ENCODE measurements at places on chromosomes 16 and 17.

GRCh38 chr17:16980813-16981731 is 9.2 kb upstream of the TNFRSF13B start:
- DNase-seq = no peak

GRCh38 chr16:2799859-2800226 is 1.6 kb downstream of the PRSS41 start:
- DNase-seq = no peak

DNA sequence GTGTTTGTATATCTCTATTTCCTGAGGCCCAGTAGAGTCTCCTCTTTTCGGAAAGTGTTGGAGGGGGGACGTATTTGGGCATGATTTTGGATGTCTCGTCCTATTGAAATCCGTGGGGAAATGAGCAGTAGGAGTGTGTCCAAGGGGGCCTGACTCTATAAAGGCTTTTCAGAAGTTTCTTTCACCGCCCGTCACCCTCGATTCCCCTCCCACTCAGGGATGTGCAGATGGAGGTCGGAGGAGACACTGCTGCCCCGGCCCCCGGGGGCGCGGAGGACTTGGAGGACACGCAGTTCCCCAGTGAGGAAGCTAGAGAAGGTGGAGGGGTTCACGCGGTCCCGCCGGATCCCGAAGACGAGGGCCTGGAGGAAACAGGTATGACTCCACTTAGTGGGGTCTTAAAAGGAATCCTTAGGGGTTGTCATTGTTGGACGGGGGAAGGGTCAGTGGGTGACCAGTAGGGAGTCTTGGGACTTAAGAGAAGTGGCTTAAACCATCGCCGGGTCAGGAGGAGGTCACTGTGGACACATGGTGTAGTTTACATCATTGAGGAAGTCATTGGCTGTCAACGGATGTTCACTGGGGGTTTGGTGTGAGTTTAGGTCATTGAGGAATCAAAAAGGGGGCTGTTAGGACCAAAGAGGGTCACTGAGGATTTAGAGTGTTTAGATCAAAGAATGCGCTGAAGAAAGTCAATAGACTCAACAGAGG is 424 bp downstream of the MON1B start:
- DNase-seq = no peak

GRCh38 chr16:69179328-69180010 is 7.5 kb upstream of the SNTB2 start:
- peak; percentile 86 for DNase-seq

- no peak for DNase-seq
Measured at GRCh38 chr17:58096892-58097291, 13.7 kb downstream of the DYNLL2 start.

GRCh38 chr17:68325961-68326360 is 34.7 kb downstream of the ARSG start:
- DNase-seq = no peak

DNA sequence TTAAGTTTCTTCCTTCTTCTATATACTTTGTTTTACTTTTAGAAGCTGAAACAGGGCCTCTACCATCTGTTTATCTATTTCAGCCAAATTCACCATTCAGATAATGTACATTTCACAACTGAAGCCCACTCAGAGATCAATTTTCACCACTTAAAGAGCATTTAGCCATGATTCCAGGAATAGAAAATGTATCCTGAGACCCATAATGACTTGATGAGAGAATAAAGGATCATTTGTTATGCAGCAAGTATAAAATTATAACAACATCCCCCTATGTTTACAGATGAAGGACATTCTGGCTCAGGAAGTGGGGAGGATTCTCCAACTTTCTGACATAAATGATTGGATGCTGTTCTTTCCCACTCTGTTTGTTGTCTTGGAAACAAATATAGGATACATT is 962.1 kb upstream of the EEF2KMT start:
- DNase-seq = no peak

DNA sequence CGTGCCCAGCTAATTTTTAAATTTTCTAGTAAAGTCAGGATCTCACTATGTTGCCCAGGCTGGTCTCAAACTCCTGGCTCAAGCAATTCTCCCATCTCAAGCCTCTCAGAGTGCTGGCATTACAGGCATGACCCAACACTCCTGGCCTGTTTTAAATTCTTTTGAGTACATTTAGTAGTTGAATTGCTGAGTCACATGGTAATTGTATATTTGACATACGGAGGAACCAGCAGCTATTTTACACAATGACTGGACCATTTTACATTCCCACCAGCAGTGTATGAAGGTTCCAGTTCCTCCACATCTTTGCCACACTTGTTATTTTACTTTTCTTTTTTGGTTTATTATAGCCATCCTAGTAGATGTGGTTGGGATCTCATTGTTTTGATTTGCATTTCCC is 43.6 kb downstream of the RHOT1 start:
- DNase-seq = no peak

GRCh38 chr17:75006653-75007052 is 5.8 kb upstream of the MRPL58 start:
- DNase-seq = no peak

- DNase-seq = no peak
Measured at GRCh38 chr17:17681187-17681743, at the start of gene RAI1. Gene RAI1, plus strand, starts transcription at chr17:17681458. Its CDS starts 111,491 bp downstream, at chr17:17792949.

DNA sequence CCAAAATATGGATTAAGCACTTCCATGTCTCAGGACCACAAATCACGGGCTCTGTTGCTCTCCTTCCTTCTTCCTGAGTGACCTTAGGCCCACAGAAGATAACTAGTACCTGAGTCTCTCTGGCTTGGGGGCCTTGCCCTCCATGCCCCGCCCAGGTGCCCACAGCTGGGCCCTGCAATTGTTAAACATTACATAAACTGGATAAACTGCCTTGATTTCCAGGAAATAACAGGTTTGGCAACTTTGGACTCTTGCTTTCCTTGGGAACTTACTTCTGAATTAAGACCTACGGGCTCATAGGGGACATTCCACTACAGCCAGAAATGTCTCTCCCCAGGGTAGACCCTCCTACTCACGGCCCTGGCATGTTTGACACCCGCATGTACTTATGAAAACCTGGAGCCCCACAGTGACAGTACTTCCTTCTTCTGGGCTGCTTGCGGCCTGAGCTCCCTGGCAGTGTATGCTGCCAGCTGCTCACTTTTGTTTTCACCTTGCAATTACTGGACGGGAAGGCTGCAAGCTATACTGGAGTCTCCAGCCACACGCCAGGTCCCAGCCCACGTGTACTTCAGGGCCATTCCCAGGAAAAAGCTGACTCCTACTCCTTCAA is 2.3 kb upstream of the UBALD2 start:
- no peak for DNase-seq

DNA sequence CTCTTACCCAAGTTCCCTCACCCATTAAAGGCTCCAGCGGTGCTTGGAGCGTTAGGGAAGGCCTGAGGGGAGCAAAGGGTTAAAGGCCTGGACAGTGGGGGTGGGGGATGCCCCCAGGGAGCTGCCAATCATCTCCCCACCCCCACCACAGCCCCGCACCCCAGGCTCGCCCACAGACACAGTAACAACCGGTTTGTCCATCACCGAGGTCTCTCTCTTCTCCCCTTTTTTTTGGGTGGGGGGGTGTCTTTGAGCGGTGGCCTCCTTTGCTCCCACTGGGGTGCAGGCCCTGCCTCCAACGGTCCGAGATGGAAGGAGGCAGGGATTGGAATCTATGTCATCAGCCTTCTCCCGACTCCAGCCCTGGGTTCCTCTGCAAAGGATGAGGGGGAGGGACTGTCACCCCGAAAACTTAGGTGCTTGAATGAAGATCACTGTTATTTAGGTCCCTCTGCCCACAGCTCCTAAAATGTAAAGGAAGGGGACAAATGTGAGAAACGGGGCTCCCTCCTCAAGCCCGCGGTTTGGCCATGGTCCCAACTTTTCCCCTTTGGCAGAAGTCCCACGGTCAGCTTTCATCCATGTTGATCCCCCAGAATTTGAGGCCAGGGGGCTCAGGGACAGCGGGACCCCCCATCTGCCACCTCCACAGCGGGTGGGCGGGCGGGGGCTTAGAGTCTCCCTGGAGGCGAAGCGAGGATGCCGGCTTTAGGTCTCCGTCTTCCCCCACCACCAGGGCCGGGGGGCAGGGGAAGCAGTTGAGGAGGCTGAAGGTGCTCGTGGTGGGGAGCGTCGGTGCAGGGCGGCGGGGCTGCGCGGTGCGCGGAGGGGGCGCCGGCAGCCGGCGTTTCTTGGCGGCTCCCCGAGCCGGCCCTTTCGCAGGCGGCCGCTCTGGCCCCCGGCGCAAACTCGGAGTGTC is 1.7 kb downstream of the EPOP start:
- DNase-seq = no peak

DNA sequence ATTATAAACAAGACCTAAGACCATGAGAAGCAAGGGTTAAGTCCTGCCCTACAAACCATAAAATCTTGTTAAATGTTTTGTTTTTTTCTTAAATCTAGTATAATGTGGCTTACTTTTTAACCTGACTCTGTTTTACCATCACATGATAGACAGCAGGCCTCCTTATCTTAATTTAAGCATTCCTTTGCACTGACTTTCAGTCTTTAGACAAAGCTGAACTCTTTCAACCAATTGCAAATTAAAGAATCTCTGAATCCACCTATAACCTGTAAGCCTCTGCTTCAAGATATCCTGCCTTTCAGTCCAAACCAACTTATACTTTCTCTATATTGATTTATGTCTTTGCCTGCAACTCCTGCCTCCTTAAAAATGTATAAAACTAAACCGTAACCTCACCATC is 478.5 kb downstream of the GRIN2A start:
- no peak for DNase-seq

DNA sequence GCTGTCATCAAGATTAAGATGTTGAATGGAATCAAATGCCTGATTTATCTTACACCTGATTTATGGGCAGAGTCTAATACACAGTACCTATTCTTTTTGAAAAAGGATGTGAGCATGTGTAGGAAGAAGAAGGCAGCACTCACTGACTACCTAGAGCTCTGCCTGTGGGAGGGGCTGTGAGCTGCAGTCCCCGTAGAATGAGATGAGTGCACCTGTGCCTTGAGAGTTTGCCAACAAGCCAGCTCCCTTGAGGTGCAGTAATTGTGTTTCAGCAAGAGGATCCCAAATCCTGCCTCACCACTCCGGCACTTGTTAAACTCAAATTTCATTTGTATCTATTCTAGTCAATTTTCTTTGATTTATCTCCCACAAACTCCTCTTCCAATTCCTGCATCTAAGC is 46.0 kb downstream of the CDH11 start:
- DNase-seq = no peak

DNA sequence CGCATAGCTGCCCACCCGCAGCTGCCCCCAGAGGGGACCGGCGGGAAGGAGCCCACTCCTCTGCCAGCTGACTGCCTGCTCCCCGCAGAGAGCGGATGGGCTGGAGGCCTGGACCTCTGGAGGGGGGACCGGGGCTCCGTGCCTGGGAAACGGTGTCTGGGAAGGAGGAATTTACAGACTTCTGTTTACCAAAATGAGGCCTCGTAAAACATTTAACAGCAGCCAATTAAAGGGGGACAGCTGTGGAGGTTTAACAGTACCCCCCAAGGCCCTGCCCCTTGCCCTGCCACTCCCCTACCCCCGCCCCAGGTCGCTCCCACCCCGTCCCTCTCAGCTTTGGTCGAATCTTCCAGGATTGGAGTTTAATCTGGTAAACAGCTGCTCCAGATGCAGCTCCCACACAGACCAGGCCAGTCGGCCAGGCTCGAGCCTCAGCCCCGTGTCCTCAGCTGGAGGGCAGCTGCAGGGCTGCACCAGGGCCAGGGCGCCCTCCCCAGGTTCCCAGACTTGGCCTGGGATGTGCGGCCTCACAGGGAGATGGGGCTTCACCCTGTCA is 41.1 kb downstream of the BAHCC1 start:
- no peak for DNase-seq

DNA sequence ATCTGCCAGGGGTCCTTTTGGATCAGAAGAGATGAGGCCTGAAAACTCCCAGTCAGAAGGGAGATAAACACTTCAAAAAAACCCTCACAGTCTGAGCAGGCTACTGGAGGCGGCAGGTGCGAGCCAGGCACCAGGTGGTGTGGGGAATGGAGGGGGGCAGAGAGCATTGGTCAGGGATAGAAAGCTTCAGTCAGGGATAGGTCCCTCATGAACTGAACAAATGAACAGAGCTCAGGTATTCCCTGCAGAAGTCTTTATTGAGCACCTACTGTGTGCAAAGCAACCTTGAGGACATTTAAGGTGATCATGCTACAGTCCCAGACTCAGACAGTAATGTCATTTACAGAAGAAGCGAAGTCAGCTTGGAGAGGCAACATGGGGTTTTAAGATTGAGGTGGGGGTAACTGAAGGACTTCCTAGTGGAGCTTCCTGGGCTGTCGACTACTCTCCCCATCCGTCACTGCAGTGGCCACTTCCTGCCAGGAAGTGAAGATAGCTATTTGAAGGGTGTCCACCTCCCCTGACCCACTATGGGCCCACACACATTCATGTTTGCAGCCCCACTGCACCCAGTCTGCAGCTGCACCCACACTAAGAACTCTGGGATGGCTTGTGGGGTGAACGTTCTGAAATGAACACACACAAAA is 3.2 kb downstream of the KIFC3 start:
- no peak for DNase-seq

DNA sequence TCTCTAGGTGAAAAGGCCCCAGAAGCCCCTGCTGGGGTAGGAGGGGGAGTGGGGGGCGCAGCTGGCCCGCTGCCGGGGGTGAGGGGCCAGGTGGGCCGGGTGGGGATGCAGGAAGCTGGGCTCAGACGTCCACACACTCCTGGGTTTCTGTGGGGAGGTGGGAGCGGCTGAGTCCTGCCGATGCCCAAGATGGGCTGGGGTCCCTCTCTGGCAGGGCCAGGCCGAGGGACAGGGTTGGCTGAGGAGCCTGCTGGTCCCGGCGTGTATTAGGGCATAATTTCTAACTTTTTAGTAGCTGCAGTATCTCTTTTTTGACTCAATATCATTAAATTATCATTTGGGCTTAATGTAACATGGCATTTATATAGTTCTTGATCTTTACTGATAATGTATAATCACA is 121.4 kb upstream of the CORO6 start:
- no peak for DNase-seq

GRCh38 chr17:82837586-82838320 is 2.1 kb downstream of the ZNF750 start:
- DNase-seq = no peak

- no peak for DNase-seq
Measured at GRCh38 chr16:76535-77272, 1.3 kb upstream of the MPG start.

DNA sequence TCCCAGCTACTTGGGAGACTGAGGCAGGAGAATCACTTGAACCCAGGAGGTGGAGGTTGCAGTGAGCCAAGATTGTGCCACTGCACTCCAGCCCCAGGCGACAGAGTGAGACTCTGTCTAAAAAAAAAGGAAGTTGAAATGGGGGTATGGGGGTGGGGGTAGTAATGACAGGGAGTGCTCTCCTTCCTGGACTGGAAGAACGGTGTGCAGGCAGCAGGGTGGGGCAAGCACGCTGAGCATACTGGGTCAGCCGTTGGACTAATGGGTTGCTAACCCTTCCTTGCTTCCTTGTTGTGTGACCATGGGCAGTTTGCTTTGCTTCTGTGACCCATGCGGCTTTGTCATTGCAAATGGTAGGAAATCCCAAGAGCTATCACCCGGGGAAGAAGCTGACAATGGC is 16.5 kb downstream of the KATNIP start:
- no peak for DNase-seq
